MG63 (cell line): ENCODE measurements at places on chromosomes 2 and 18.

GRCh38 chr2:161138429-161138828 lies 21.8 kb upstream of the TANK start:
- DNase-seq: no peak

GRCh38 chr18:79816092-79816491 lies 18.4 kb downstream of the KCNG2 start:
- no peak for DNase-seq

DNA sequence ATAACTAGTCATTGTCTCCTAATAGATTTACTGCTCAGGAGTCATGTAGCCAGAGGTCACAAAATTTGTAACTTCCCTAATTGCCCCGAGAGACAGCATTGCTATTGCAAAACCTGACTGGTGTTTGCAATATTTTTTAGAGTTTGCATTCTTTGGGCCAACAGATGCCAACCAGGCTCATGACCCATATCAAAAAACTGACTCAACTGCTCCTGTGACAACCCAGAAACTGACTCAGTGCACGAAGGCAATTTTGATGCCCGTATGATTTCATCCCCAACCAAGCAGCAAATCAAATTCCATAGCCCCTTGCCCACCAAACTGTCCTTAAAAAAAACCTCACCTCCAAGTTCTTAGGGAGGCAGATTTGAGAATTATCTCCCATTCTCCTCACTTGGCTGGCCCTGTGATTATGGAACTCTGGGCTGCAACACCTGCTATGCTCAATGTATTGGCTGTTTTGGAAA lies 951.3 kb downstream of the TSN start:
- DNase-seq: no peak

DNA sequence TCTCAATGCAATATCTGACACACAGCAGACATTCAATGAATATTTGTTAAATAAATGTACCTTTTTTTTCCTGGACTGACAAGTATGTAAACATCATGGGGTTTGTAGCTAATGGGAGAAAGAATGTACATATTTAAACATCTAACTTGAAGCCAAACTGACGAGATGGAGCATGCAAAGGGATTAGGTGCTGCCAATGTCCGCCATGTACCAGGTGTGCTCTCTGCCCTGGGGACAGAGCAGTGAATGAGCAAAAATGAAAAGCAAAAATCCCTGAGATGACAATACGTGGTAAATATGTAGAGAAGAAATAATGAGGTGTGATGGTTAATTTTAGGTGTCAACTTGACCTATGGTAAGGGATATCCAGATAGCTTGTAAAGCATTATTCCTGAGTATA lies 247.4 kb upstream of the CELF4 start:
- DNase-seq: no peak

- DNase-seq: no peak
Observed at GRCh38 chr2:5683471-5683870, 8.7 kb upstream of the SOX11 start.

GRCh38 chr2:196618661-196619060 lies 20.9 kb upstream of the CCDC150 start:
- no peak for DNase-seq

GRCh38 chr2:30280596-30281434 lies 49.5 kb downstream of the LBH start:
- DNase-seq: no peak

DNA sequence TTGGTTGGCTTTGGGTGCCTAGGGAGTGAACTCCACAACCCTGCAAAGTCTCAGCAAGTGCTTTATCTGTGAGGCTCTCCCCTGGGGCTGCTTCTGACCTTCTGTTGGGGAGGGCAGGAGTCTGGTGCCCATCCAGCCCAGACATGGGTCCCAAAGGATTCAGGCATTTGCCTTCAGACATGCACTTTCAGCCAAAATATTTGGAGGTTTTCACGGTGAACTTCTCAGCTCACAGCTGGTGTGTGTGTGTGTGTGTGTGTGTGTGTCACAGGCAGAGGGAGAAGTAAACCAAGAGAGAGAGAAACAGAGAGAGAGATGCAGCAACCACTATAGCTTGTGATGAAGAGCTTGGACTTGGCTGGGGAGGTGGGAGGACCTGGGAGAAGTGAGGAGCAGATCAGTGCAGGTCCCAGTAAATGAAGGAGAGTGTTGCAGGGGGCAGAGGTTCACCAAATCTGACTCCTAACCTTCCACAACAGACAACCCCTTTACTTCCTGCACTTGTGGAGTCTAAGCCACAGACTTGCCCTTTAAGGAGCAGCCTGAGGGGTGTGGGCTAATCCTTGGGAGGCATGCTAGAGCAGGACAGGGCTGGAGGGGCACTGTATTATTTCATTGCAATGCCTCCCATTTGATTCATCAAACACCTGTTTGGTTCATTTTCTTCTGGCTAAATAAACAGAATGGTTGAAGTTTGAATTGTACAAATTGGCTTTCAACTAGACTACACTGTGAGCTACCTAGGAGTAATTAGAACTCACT lies 14.1 kb downstream of the SLC9A4 start:
- no peak for DNase-seq

DNA sequence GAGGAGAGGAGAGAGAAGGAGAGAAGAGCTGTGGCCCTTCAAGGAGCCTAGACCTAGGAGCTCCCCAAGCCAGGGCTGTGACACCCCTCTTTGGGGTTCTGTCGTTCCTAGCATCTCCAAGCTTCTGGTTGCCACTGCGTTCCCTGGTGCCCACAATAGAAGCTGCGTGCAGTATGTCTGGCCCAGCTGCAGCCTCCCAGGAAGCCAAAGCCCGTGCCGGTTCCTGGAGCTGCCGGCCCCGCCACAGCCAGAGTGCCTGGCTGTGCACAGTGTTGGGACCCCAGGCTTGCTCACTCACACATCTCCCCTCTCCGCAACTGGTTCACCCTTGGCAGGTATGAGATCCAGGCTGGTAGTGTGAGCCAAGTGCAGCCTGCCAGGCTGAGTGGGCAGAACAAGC lies 367.7 kb upstream of the MC4R start:
- DNase-seq: no peak

- DNase-seq: peak; percentile 87
Observed at GRCh38 chr18:11946756-11947155, 34.6 kb upstream of the IMPA2 start.

DNA sequence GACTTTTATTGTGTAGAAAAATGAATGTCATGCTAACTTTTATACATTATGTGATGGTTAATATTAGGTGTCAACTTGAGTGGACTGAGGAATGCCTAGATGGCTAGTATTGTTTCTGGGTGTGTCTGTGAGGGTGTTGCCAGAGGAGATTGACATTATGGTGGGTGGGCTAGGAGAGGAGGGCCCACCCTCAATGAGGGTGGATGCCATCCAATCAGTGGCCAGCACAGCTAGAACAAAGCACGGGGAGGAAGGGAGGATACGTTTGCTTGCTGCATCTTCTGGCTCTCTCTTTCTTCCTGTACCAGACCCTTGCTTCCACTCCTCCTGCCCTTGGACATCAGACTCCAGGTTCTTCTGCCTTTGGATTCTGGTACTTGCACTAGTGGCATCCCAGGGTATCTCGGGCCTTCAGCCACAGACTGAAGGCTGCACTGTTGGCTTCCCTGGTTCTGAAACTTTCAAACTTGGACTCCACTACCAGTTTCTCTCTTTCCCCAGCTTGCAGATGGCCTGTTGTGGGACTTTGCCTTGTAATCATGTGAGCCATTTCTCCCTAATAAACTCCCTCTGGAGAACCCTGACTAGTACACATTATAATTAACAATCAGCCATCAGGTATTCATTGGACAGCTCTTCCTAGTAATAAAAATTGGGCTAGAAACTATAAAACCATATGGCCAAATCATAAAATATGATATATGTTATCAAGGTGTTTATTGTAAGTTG lies 31.7 kb upstream of the ZCCHC2 start:
- DNase-seq: no peak

- DNase-seq: no peak
Observed at GRCh38 chr2:213649176-213649575, 364.9 kb downstream of the SPAG16 start.

GRCh38 chr18:74328206-74328605 lies 12.6 kb downstream of the C18orf63 start:
- no peak for DNase-seq

- no peak for DNase-seq
Observed at GRCh38 chr18:25284861-25285550, 67.0 kb downstream of the ZNF521 start.

- no peak for DNase-seq
Observed at GRCh38 chr2:200728630-200729029, 83.1 kb upstream of the BZW1 start.

- DNase-seq: peak; percentile 91
Observed at GRCh38 chr2:45743531-45744396, 92.3 kb downstream of the PRKCE start.

GRCh38 chr18:59458575-59458974 lies 99.5 kb upstream of the LMAN1 start:
- DNase-seq: no peak

- no peak for DNase-seq
Observed at GRCh38 chr18:74797577-74798151, 200.0 kb downstream of the ZNF407 start.

- DNase-seq: no peak
Observed at GRCh38 chr2:237451643-237452469, 35.2 kb upstream of the MLPH start.

- DNase-seq: no peak
Observed at GRCh38 chr2:232455426-232456255, at the start of gene ALPI. Gene ALPI (plus strand): TSS chr2:232456153. CDS start chr2:232456200, 47 bp downstream.

GRCh38 chr2:208006337-208006736 lies 19.0 kb downstream of the PLEKHM3 start:
- DNase-seq: no peak

DNA sequence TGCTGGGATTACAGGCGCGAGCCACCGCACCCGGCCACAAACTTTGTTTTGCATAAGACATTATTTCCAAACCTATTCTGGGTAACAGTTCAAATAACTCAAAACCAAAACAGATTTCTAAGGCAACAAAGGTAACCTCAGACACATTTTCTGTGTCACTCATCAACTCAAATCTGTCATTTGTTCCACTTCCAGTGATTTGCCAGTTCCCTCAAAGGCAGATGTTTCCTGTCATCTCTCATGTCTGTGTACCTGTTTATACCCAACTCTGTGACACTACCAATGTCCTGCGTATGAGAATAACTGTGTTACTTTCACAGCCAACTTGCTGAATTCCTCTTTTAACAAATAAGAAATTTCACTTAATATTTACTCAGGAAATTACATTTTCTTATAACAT lies 54.4 kb downstream of the SCN3A start:
- no peak for DNase-seq

- no peak for DNase-seq
Observed at GRCh38 chr2:105852066-105852465, 107.4 kb downstream of the NCK2 start.

DNA sequence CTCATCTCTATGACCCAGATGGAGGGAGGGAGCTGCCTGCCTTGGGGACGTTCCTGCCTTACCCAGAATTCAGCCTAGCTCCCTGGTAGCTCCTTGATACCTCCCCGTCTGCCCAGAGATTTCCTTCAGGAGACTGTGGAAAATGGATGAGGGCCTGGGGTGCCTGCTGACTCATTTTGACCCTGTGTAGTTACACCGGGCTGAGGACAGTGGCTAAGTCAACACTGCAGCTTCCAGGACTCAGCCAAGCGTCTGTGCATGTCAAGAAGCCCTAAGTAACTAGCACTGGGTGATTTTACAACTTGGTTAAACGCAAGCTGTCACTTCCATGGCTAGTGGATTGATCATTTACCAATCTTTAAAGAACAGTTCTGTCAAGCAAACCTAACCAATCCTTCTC lies 23.3 kb upstream of the EPAS1 start:
- DNase-seq: no peak

DNA sequence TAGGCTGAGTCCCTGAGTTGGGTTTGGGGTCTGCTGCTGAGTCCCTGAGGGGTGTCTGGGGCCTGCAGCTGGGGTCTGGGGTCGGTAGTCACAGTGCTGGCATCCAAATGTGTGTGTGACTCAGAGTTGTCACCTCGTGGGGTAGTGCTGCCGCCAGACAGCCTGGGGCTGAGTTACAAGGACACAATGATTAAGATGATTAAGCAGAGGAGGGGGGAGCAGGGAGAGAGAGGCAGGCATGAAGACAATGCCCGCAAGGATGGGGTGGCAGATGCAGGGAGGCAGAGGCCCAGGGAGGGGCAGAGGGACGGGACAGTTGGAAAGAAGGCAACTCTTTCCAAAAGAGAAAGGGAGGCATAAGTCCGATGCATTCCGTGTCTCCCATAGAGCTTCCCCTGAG lies 120.2 kb downstream of the CELF4 start:
- no peak for DNase-seq

GRCh38 chr2:74130211-74130995 lies 17.3 kb downstream of the BOLA3 start:
- no peak for DNase-seq

DNA sequence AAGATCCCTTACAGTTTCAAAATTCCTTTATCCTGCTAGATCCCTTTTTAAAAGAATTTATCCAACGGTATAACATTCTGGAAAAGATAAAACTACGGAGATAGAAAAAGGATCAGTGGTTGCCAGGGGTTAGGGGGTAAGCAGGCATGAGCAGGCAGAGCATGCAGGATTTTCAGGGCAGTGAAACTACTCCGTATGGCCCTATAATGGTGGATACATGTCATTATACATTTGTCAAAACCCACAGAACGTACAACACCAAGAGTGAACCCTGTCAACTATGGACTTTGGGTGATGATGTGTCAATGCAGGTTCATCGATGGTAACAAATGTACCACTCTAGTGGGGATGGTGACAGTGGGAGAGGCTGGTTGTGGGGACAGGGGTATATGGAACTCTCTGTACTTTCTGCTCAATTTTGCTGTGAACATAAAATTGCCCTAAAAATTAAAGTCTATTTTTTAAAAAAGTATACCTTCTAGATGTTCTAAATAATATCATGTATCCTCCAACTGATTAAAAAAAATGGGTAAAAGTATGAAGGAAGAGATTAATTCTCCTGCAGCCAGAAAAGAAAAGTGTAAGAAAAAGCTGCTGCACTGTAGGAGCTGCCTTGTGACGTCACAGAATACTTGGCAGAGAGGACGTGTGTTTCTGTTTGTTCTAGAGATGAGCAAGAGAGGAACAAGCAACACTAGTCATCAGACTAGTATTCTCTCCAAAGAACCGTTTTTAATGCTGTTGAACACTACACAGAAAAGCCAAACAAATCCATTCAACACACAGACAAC lies 23.6 kb downstream of the ANKRD44 start:
- DNase-seq: peak; percentile 80

DNA sequence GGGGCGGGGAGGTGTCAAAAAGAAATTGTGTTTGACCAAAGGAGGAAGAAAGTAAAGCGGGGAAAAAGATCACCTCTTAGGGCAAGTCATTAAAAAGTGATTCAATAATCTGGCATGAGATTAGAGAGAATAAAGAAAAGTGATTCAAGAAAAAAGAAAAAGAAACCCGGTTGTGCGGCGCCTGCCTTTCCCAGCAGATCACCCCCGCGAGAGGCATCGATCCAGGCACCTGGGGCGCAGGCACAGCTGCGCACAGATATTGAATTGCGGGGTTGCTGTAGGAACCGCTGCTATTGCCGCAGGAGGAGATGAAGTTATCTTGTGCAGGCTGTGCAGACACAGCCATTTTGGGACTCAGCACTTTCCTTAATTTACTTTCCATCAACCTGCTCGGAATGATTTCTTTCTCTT lies 71.2 kb downstream of the PLB1 start:
- DNase-seq: peak; percentile 56

DNA sequence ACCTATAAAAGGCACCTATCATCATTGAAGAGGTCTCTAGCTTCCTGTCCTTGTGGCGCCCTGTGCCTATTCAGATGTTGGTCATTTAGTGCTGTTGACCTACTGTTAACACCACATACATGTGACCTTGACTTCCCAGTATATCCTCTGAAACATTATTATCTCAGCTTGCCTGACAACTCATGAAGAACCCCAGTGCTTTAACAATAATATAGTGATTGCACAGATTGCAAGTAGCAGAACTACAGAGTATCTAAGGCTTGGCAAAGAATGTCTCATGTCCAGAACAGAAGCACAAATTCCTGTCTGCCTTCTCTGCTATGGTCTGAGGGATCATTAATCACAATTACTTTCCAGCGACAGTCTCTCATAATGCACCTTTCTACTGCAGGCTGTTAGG lies 165.3 kb downstream of the LCLAT1 start:
- DNase-seq: no peak
